Stimulated activated naive CD8-positive, alpha-beta T cell treated with anti-CD3 and anti-CD28 coated beads, Interleukin-15, amount 100 ng/mL, for 72 hours (primary cell): ENCODE measurements at places on chromosomes 11 and 22.

- no peak for DNase-seq
Observed at GRCh38 chr22:35547987-35548721, 7.5 kb downstream of the RASD2 start.

GRCh38 chr11:88202498-88202897, 27.3 kb upstream of the RAB38 start:
- DNase-seq, result no peak

- DNase-seq, result no peak
Observed at GRCh38 chr22:36419912-36420882, 32.4 kb upstream of the MYH9 start.

- no peak for DNase-seq
Observed at GRCh38 chr11:57432714-57433163, 5.8 kb upstream of the SLC43A3 start.

- peak; percentile 51 for DNase-seq
Observed at GRCh38 chr11:58788355-58789023, 56.0 kb downstream of the GLYATL2 start.

DNA sequence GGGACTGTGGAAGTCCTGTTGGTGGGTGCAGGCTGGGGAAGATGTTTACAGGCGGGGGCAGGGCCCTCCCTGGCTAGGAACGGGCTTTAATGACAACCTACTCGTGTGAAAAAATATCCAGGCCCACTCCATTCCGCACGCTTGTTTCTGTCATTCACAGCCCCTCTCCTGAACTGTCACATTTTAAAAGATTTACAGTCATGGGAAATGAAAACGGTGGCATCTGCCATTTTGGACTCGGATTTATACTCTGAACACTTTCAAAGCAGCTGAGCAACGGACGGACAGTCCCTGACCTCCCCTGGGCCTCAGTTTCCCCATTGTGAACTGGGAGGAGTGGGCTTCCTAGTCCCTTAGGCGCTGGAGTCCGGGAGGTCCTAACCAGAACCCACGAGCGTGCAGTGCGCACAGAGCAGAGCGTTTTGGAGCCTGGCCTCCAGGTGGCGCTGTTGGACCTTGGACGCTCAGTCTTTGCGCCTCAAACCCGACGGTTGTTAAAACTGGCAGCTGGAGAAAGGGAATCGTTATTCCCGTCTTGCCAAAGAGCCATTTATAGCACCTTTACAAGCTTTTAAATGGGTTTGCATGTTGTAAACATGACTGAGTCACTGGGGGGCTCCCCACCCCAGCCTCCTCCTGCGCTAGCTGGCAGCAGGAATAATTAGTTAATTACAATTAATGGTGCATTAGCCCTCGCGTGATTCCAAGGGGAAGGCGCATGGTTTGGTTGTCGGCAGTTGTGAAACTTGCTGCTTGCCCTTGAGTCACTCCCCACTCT, 75.3 kb downstream of the FBLN1 start:
- peak; percentile 67 for DNase-seq

DNA sequence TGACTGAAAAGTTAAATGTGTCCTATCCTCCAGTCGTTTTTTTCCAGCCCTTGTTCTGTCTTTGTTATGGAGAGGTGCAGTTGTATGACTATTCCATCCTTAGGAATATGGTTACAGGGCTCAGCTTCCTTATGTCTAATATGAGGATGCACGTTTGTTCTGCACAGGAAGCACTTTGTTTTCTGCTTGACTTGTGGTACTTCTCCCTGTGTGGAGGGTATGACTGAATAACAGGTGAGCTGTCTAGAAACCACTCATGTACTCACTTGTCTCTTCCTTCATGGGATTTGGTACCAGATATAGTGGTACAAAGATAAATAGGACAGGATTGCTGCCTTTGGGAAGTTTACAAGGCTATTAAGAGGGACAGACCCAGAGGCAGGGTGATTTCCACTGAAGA, 17.4 kb downstream of the CABIN1 start:
- no peak for DNase-seq

- DNase-seq, result no peak
Observed at GRCh38 chr11:16070573-16070972, 285.8 kb downstream of the SOX6 start.

- DNase-seq, result no peak
Observed at GRCh38 chr11:61728940-61729219, 23.6 kb upstream of the MYRF start.

DNA sequence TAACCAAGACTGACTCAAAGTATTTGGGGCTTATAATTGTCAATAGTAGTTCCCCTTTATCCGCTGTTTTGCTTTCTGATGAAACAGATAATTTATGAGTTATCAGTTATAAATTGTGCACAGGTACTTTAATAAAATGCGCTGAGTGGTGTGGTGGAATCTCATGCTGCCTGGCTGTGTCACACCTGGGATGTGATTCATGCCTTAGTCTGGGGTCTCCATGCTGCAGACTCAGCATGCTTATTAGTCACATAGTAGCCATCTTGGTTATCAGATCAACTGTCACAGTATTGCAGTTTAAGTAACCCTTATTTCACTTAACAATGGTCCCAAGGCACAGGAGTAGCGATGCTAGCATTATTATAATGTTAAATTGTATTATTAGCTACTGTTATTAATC, 995.2 kb downstream of the NTM start:
- no peak for DNase-seq

DNA sequence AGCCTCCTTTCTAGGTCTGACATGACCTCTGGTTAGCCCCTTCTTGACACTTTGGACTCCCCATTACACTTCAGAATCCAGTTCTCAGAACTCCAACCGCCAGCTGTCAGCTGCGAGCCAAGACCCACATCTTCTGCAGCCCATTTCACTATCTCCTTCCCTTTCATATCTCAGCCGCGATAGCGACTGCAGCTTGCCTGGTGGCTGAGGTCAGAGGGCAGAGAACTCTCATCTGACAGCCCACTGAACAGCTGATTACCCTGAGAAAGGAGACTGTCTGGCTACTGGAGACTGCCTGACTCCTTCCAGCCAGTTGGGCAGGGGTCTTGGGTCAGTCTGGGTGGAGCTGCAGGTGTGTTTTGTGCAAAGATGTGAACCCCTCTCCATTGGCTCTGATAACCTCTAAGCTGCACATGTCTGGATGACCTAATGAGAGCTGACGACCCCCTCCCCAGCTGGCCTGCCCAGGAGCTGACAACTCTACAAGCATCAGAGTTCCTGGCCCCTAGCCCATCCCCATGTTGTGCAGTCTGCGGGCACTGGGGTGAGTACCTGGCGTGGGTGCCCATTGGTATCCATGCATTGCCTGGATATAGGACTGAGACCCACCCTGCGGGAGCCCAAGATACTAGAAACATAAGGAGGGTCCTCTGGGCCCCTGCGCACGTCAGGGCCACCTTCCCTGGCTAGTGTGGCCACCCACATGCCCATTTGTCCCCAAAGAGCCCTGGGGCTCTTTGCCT, 1.1 kb downstream of the CHRM1 start:
- no peak for DNase-seq

DNA sequence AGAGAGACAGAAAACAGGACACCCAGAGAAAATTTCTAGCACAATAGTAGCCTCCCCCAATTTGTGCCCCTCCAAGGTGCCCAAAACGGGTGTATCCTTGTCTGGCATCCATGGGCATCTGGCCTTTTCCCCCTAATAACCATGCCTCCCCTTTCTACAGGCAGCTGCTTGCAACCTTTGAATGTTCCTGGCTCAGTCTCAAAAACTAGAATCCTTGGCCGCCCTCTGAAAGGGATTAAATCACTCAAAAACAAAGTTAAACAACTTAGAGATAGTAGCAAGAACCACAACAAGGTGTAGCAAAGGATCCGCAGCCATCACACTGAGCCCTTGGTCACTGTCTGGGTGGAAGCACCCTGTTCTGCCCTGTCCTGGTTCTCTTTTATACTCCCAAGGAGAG, 105.6 kb downstream of the MN1 start:
- DNase-seq, result no peak

GRCh38 chr11:108198833-108199232, 23.6 kb downstream of the NPAT start:
- no peak for DNase-seq

DNA sequence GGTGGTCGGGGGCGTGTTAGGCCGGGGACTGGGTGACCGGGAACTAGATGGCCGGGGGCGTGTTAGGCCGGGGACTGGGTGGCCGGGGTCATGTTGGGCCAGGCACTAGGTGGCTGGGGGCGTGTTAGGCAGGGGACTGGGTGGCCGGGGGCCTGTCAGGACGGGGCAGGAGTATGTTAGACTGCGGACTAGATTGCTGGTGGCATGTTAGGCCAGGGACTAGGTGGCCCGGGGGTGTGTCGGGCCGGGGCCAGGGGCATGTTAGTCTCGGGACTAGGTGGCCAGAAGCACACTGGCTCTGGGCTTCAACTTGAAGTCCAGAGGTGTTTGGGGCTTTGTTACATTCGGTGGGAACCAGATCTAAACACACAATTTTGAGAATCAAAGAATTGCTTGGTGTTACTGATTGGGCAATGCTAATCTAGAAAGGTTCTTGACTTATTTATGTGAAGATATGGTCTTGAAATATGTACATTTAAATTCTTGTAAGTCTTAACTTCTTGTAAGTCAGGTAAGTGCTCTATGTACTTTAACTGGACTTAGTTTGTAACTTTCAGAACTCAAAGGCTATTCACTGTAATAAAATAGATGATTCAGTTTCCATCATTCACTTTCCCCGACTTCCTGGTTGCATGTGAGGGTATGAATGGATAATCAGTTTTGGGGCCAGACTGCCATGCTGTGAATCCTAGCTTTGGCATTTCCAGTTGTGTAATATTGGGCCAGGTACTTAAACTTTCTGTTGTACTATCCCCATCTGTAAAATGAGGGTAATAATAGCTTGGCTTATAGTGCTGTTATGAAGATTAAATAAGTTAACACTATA, 1.1 kb downstream of the EXT2 start:
- DNase-seq, result peak; percentile 18

DNA sequence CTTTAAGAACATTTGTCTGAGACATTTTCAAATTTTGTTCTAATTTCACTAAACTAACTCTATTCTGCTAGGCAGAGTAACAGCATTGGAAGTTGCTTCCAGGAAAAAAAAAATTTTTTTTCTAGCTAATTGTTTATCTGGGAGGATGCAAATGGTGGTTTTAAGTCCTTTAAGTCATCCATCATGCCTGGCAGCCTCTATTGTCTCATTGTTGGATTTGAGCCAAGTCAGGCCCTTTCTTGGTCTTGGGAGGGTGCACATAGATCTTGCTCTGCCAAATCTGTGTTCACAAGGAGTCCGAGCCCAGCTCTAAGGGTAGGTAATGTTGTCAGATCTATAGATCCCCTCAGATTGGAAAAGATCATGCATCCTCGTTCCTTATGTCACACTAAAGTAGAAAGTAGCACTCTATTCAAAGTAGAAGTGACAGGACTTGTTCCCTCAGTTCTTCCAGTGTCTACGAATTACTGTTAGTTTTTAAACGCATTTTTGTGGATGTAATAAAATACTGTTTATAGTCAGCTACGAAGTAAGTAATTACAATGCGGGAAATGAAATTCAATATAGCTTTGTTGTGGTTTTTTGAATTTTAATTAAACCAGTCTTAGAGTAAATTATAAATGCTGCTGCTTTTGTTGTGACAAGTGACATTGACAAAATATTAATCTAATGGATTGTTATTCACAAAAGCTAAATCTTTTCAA, 166.0 kb upstream of the RASSF10 start:
- DNase-seq, result no peak

DNA sequence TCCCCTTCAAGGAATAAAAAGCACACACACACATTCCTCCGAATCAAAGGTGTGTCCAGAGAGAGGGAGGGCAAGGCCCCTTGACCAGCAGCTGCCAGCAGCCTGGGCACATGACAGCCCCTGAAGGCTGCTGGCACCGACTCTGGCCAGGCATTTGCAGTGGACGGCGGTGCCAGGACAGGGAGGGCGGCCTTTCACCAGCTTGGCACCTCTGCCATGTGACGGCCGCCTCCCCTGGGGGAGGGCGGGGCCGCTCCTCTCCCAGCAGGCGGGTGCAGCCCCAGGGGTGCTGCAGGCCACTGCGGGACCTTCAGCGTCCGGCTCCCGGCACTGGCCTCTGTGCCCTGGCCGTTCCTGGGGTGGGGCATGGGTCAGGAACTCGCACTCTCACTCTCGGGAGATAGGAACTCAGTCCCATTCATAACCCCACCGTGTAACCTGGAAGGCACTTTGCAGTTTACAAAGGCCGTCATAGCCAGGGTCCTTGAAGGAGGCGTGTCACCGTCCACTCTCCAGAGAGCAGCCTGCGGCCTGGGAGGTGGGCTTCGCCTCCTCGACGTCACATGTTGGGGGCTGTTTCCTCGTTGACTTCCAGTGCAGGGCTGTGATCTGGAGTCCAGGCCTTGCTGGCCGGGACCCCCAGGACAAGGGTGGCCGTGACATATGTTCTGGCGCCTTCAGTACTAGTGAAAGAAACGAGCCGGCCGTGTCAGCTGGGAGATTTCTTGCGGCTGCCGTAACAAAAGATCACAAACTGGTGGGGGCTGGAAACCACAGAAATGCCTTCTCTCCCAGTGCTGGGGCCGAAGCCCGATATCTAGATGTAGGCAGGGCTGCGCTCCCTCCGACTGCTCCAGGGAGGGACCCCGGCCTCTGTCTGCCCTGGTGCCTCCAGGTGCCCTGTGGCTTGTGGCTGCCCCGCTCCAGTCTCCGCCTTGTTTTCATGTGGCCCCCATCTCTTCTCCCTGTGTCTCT, 39.9 kb upstream of the SMIM38 start:
- DNase-seq, result no peak

GRCh38 chr11:87083029-87083428, 45.3 kb downstream of the TMEM135 start:
- no peak for DNase-seq
